ENCODE measurements at places on chromosomes 1 and 21.

DNA sequence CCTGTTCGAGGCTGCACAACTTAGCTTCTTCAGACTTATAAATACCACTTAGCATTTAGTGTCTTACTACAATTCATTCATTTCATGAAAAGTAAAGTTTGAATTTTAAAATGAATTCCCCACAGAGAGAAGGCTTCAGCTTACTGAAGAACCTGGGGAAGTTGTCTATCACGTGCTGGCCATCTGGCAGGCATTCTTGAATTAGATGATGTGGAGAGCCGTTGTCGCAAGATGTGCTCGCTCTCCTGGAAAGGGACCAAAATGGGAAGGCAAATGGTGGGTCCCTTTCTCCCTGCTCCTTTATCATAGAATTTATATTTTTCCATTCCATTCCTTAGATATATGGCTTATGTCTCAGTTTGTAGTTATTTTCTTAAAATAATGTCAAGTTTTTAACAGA is 90.5 kb downstream of the CD247 start:
- DNase-seq: no peak

DNA sequence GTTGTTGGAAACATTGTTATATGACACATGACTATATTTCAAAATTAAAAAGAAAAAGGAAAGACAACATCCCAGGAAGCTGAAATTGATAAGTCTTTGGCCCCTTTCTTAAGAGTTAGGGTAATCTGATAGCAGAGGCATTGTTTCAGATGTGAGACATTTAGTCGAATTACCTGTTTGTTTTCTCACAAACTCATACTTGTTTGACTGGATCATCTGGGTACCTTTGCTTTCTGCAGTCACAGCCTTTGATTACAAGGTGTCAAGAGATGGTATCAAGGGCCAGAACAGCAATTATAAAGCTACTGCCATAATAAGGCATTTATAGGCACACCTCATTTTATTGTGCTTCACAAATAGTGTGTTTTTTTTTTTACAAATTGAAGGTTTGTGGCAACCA is 136.3 kb downstream of the DUSP10 start:
- no peak for DNase-seq

DNA sequence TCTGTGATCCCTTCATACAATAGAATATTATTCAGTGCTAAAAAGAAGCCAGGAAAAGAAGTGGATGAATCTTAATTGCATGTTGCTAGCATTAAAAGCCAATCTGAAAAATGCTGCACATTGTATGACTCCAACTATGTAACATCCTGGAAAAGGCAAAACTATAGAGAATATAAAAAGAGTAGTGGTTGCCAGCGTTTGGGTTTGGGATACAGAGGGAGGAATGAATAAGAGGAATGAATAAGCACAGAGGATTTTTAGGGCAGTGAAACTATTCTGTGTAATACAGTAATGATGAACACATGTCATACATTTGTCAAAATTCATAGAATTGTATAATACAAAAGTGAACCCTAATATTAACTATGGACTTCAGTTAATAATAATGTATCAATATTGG is 42.5 kb downstream of the GPR88 start:
- no peak for DNase-seq

GRCh38 chr1:165531021-165531420 is 12.8 kb upstream of the LRRC52 start:
- DNase-seq: no peak

GRCh38 chr1:210764536-210764935 is 369.4 kb downstream of the KCNH1 start:
- peak; percentile 22 for DNase-seq

DNA sequence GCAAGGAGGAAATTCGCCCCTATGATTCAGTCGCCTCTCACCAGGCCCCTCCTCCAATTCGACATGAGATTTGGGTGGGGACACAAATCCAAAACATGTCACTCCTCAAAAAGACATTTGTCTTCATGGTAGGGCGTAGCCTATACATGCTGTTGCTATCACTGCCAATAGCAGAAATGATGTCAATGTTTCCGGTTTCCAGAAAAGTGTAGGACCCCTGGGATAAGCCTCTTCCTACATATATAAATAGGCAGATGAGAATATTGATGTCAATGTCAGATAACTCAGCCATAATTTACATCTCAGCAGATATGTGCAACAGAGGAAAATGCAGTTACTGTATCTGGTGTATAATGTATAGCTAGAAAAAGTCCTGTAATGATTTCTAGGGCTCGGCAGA is 16.7 kb downstream of the LRRC3 start:
- DNase-seq: no peak

DNA sequence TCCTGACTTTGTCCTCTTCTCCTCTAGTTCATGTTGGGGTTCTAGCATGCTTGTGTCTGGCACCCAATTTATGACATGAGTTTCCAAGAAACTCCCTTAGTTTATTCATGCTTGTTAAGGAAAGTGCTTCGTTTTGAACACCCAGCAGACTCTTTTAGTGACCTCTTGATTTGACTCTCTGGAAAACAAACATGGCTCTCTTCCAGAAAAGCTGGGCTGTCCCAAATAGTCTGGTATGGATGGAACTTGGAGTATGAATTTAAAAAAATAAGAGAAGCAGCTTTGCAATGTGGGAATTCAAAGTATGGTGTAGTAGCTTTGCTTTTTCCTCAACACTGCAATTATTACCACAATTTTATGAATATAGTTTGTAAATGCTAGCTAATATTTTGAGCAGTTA is 143.4 kb upstream of the C8B start:
- DNase-seq: no peak

- DNase-seq: no peak
These were observed 143.6 kb downstream of the CNIH3 start for GRCh38 chr1:224759681-224760091.

GRCh38 chr21:42703136-42703908 is 49.9 kb downstream of the PDE9A start:
- DNase-seq: no peak

GRCh38 chr1:203521812-203522211 is 27.9 kb downstream of the OPTC start:
- peak; percentile 70 for DNase-seq

DNA sequence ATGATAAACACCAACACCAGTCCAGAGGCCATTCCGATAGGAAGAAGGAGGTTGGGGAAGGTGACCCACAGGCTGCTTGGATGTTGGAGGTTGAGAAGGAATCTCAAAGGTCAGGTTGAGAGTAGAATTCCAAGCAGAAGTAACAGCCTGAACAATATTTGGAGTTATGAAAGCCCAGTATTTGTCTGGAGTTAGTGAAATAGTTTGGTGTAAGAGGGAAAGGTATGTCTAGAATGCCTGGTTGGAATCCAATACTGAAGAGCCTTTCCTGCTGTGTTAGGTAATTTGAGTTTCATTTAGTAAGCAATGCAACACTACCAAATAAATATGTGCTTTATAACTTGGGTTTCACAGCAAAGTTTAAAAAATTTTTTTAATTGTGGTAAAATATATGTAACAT is 70.5 kb upstream of the MCOLN3 start:
- no peak for DNase-seq

- no peak for DNase-seq
These were observed 15.8 kb upstream of the UBE2U start for GRCh38 chr1:64187646-64188045.

DNA sequence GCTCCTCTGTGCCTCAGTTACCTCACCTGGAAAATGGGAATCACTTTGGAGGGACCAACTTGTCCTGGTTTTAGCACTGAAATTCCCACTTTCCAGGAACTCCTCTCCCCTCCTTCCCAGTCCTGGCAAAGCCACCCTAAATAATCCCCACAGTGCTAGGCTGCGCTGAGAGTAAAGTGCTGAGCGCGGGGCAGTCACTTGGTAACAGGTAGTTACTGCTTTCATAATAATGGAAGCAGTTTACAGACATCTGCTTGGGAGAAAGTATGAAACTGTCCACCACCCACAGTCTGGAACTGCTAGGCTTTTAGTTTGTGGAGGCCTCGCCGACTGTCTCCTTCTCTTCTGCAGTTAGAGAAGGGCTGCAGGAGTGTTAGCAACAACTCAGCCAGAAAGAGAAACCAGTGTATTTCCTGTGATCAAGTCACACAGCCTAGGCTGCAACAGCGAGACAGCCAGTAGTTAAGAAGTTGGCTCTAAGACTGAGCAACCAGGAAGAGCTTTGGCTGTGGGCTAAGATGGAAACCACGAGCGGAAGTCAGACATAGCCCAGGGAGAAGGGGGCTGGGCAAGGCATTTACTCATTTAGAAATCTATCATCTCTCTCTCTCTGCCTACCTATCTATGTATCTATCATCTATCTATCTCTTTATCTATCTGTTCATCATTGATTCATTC is 30.8 kb upstream of the ABCG1 start:
- no peak for DNase-seq

DNA sequence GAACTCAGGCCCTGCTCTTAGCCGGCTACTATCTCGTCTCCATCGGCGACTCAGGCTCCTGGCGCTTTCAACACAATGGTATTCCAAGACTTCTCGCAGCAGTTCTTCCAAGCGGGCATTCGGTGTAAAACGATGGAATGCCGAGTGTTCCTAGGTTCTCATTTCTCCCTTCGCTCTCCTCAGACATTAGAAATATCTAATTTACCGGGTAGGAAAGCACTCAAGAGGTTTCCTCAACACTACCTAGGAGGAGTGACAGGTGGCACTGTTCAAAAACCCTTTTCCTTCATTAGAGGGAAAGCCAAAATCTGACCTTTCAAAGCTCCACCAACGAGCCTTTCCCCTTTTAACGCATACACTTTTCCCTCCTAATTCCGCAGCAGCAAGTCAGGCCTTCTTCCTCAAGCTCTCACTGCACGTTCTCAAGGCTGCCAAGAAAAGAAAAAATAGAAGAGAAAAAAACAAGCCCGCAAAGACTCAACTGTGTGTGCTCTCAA is 601 bp downstream of the UBE2G2 start:
- DNase-seq: peak; percentile 22

GRCh38 chr1:167786502-167786901 is 64.7 kb downstream of the MPZL1 start:
- DNase-seq: no peak
